H54 (cell line): ENCODE measurements at places on chromosomes 7 and 10.

DNA sequence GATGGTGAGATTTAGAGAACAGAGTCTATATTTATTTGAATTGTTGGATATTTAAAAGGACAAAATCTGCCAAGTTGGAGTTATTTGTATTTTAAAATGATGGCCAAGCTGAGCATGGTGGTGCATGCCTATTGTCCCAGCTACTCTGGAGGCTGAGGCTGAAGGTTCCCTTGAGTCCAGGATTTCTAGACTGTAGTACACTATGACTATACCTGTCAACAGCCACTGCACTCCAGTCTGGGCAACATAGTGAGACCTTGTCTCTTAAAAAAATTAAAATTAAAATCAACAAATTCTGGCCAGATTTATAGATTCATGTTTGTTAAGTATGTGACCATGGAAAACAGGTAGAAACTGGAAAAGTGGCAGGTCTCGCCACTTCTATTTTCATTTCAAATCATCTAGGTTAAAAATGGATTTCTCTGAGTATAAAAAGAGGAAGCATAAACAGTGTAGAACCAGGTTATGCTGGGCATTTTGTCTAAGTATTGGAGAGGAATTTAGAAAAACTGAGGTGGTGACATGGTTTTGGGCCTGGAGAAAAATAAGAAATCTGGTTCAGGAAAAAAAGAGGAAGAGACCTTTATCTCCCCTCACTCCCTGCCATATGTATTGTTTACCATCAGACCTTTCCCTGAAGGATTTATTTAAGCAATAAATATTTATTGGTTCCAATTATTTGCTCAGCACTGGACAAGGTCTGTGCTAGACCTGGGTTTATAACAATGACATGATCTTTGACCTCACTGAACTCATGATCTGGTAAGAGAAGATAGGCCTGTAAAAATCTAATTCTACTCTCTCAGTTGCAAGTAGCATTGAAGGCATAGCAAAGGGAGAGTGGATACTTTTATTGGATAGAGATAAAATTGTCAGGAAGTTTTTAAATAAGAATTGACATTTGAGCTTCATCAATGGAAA, 134.2 kb downstream of the TSPAN12 start:
- no peak for DNase-seq

GRCh38 chr10:11673346-11674280, 62.2 kb upstream of the USP6NL start:
- DNase-seq = no peak

- no peak for DNase-seq
Measured at GRCh38 chr10:130968964-130969363, 342.6 kb downstream of the TCERG1L start.

- no peak for DNase-seq
Measured at GRCh38 chr7:27944643-27945042, 204.7 kb downstream of the TAX1BP1 start.

- DNase-seq = no peak
Measured at GRCh38 chr7:24637706-24638105, 64.5 kb downstream of the PALS2 start.
